ENCODE measurements at places on chromosomes 11 and 22.

- DNase-seq = no peak
Measured at GRCh38 chr11:106523921-106524320, 446.5 kb downstream of the AASDHPPT start.

- DNase-seq = peak; percentile 30
Measured at GRCh38 chr22:46734830-46735453, 3.1 kb downstream of the CERK start.

- DNase-seq = peak; percentile 96
Measured at GRCh38 chr11:70713988-70714665, 315.8 kb downstream of the CTTN start.

DNA sequence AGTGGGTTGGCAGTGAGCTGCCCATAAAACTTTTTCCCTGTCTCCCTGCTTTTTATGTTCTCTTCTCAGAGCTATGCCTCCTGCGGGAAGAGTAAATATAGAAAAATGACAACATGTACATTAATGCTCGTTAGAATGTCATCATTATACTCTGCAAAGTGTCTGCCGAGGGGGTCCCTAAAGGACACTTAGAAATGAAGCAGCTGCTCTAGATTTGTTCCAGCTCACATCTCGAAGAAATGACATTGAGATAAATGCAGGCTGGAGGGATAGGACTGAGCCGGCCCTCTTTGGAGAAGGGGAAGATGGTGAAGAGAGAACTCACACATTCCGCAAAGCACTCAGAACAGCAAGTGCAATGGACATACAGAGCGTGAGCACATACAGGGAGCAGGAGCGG lies 240.0 kb downstream of the NXPE2 start:
- no peak for DNase-seq

DNA sequence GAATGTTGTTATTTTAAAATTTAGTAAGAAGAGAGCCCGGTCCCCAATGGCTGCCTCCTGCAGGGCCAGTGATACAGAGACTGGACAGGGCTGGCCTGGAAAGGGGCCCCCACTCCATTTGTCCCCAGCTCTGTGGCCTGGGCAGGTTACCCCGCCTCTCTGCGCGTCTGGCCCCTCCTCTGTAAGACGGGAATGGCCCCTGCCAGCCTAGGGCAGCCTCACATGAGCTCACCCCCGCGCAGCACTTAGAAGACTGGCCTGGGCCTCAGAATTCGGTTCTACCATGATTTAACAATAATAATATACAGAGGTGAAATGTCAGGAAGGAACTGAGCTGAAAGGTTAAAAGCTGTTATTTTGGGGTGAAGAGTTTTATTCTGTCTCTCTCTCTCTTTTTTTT lies 1.3 kb downstream of the APOBEC3G start:
- DNase-seq = peak; percentile 23

DNA sequence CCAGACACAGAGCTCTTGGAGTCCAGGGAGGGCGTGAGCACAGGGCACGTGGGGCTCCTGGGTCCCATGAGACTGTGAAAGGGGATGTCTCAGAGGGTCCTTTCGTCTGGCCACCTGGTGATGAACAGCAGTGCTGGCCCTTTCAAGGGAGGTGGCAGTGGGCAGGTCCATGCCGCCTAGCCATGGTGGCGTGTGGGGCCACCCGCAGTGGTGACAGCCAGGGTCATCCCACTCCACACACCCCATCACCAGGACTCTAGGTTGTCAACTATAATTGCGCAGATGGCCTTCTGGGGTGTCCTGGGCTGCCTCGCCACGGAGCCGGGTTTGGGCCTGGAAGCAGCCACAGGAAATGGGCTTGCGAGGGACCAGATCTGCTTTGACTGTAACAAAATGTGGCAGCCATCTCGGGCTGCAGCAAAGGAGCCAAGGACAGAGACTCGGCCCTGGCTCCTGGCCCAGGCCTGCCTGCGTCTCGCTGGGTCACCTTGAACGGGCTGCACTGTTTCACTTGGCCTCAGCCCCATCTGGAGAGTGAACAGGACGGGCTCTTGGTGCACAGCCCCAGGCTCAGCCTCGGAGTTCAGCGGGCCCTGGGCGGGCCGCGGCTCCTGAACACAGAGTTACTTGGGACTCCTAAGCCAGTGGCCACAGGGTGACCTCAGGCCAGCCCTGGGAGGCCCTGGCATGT lies 1350.5 kb downstream of the BRD1 start:
- no peak for DNase-seq

- DNase-seq = no peak
Measured at GRCh38 chr11:41246399-41246745, 213.1 kb downstream of the LRRC4C start.

- DNase-seq = peak; percentile 87
Measured at GRCh38 chr22:29004647-29005371, 56.8 kb downstream of the C22orf31 start.

GRCh38 chr11:89184021-89184420 lies 6.3 kb downstream of the TYR start:
- DNase-seq = no peak

- DNase-seq = no peak
Measured at GRCh38 chr11:40302669-40303068, 1156.8 kb downstream of the LRRC4C start.

GRCh38 chr22:30326255-30326705 lies 461 bp downstream of the TBC1D10A start:
- peak; percentile 89 for DNase-seq

DNA sequence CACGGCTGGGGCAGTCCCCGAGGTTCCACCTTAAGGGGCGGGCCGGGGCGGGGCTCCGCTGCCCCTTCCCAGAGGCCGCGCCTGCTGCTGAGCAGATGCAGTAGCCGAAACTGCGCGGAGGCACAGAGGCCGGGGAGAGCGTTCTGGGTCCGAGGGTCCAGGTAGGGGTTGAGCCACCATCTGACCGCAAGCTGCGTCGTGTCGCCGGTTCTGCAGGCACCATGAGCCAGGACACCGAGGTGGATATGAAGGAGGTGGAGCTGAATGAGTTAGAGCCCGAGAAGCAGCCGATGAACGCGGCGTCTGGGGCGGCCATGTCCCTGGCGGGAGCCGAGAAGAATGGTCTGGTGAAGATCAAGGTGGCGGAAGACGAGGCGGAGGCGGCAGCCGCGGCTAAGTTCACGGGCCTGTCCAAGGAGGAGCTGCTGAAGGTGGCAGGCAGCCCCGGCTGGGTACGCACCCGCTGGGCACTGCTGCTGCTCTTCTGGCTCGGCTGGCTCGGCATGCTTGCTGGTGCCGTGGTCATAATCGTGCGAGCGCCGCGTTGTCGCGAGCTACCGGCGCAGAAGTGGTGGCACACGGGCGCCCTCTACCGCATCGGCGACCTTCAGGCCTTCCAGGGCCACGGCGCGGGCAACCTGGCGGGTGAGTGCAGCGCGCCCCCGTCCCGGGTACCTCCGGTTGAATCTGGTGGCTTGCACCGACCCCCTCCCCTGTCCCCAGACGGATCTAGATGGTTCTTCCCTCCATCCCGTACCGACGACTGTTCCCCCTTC lies at the start of gene SLC3A2:
SLC3A2 (plus strand) TSS at position 94 of the 776 bp plus-strand sequence; CDS start at position 222, 128 bp downstream.
- DNase-seq = peak; percentile 96

GRCh38 chr11:129969920-129970319 lies 32.7 kb downstream of the PRDM10 start:
- DNase-seq = no peak

All from H7 (cell line).